ENCODE measurements at places on chromosomes 7 and 10. TPM values are rescaled to one million over a fixed set of nuclear protein-coding genes. Genes with fewer than 3 reads are reported as not detected.

DNA sequence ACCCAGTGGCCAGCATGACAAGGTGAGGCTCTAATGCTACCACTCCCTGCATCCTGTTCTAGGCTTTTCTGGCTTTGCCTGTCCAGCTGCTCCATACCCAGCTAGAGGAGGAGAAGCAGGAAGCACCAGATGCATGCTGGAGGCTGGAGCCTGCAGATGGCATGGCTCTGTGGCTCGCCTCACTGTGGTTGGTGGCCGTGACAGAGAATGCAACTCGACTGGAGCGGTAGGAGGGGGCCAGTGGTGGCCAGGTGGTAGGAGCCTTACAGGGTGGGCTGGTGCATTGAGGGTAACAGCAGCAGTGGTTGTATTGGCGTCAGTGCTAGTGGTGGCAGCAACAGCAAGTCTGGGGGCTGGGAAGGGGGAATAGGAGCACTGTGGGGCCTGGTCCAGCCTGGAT lies 128.6 kb downstream of the ZNF248 start:
- DNase-seq = no peak

DNA sequence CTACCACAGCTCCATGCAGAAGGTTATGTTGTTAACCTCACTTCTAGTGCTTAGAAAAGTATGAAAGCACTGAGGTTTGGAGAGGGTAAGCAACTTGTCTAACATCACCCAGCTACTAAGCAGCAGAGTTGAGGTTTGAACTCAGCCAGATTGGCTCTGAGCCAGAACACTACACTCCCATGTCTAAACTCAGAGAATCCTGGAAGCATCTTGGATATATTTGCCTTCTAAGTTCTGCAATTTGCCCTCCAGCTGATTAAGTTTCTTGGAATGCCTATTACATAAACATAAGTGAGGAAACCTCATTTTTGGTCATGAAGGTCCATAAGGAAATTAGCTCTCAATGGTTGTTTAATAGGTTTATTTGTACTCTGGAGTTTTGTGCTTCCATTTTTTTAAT lies 78.1 kb upstream of the PHYHIPL start:
- DNase-seq = no peak

DNA sequence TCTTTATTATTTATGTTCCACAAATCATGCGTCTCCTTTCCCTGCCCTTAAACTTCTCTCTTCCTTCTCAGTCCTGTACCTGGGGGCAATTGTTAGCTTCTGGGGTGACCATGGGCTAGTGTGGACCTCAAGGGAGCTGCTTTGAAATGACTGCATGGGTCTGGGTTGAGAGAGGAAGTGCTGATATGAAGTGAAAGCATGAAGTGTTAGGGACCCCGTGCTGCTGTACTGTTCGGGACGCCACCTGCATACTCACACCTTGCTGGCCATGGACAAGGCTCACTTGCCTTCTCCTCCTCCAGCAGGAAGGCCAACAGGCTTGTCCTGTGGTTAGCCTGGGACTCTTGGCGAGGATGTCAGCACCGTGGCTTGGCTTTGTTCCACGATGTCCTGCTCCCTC lies 56.7 kb downstream of the MTPN start:
- no peak for DNase-seq

GRCh38 chr10:70222340-70222794 lies 10.9 kb downstream of the PPA1 start:
- no peak for DNase-seq

- peak; percentile 78 for DNase-seq
Measured at GRCh38 chr10:85916994-85917573, 449.5 kb downstream of the GRID1 start.

DNA sequence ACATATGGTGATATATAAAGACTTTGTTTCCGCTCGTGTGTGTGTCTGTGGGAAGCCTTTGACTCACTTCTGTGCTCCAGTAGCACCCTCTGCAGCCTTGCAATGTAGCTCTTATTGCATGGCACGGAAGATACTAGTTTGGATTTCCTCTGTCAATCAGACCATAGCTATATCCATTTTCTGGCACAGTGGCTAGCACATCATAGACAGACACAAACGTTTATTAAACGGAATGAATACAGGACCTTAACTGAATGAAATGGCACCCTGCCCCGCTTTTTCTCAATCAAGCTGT lies 124.0 kb upstream of the PTPN20 start:
- DNase-seq = peak; percentile 18

DNA sequence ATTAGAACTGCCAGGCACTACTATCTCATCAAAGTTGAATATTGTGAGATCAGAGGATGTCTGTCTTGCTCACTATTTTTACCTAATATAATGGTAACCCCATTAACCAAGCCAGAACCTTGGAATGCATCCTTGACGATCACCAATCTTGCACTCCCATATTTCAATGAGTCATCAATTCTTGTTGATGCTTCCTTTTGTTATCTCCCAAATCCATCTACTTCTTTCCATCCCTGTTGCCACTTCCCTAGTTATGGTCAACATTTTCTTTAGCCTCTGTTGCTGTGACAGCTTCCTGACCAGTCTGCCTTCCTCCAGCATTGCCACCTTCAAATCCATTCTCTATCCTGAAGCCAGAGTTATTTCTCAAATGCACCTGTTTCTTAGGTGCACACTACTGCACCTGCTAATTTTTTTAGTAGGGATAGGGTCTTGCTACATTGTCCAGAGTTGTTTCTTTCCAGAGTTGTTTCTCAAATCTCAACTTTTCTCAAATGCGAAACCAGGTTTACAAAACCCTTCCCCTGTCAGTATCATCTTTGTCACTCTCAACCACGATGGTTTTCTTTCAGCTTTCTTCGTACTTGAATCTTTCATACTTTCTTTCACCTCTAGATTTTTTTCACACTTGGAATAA lies 15.7 kb downstream of the ITGA8 start:
- no peak for DNase-seq

Gene OR9A2
- 2.6 TPM for total RNA-seq

DNA sequence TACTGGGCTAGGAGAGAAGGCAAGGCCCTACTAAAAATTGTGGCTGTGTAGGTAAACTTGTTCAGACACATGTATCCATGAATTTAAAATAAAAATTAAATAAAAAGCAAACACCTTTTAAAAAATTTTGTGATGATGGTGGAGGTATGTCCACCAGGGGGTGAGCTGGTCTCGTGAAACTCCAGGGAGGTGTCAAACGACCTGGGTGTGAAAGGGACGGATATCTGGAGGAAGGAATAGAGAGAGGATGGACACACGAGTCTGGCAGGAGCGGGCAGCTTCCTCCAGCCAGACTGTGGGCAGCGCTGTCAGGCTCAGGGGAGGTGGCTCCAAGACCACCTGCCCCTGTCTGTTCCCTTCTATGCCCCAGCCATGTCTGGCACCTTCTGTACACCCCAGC lies 34.8 kb upstream of the DMBT1 start:
- DNase-seq = no peak

DNA sequence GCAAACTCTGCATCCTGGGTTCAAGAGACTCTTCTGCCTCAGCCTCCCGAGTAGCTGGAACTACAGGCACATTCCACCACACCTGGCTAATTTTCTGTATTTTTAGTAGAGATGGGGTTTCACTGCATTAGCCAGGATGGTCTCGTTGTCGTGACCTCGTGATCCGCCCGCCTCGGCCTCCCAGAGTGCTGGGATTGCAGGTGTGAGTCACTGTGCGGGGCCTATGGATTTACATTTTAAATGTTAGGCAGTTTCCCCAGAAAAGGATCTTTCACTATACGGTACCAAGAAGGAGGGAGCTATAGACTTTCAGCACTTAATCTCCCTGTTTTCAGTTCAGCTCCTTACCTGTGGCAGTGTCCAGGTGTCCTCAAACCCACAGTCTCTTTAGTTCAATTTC lies 50.8 kb downstream of the SIRT1 start:
- no peak for DNase-seq

Gene LRIT1
- total RNA-seq = not detected

Gene DLX5
- total RNA-seq = not detected

DNA sequence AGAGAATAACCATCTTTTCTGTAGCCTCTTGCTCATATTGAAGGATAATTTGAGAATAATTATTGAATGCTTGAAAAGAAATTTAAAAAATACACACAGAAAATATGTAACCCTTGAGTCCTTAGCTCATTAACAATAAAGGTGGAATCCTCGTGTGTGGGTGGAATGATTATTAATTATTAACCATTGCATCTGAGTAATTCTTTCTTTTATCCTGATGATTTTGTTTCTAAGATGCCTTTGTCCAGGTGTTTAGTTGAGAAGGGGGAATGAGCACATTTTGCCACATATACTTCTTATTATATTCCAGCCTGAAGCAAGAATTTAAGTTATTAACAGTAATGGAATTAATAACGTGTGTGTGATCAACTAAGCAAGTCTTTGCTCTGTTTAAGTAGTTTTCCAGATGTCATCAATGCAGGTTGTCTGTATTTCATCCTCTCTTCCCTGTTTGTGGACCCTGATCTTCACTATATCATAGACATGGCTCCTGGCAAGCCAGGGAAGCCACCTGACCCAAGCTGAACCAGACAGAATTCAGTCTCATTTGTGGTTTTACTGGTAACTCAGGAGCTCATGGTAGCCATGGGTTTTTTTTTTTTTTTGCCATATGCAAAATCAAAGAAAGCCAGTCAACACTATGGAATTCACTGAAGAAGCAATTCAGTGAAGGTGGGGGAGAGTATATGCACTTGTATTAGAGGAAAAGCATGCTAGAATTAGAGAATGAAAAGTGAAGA lies 144.3 kb downstream of the KIF20B start:
- no peak for DNase-seq

DNA sequence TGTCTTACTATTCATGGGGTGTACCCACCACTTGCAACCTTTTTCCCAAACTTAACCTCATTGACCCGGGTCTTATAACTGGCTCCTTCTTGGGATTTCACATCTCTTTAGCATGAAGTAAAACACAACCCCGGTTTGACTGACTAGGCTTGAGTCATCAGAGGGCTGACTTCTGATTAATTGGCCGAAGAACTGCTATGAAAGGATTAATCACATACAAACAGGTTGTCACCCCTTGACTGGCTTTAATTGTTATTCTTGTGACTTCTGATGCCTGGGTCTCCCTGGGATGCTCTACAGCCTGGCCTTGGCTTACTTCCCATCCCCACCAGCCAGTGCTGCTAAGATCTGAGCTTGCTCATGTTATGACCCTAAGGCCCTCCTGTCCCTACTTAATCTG lies 8.8 kb upstream of the CRPPA start:
- DNase-seq = no peak

DNA sequence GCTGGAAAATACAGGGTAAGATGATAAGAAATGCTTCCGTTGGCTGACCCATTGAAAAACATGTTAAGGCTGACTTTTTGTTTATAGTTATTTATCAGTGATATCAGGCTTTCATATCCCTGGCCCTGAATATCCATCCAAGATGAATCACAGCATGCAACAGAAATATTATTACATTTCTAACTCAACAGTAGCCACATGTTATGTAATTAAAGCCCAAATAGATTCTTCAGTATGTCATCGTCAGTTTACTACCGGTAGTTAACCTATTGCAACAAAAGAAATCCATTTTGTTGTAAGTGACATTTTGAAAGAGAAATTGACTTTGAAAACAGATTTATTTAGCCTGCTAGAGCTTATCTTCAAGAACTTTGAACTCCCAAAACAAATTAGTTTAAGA lies 354.1 kb upstream of the CELF2 start:
- no peak for DNase-seq

DNA sequence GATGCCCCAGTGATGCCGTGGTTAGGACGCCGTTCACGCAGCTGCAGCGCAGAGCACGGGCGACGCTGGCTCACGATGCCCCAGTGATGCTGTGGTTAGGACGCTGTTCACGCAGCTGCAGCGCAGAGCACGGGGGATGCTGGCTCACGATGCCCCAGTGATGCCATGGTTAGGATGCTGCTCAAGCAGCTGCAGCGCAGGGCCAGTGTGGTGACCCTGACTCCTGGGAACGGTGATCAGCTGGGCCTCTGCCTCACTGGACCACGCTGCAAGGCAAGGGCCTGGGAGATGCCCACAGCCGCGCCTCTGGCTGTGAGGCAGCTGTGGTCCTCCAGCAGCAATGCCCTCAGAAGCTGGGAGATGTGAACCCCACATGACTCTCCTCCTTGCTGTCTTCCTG lies 280.6 kb downstream of the DNAJB6 start:
- no peak for DNase-seq

- DNase-seq = no peak
Measured at GRCh38 chr10:132385721-132386418, 11.1 kb upstream of the PWWP2B start.

Gene TMEM254
- total RNA-seq = 12.5 TPM

Gene ERVW-1
- not detected for total RNA-seq

Gene CCL24
- total RNA-seq = not detected

Gene CDHR1
- 9.3 TPM for total RNA-seq

- DNase-seq = peak; percentile 11
Measured at GRCh38 chr10:128150045-128150493, 23.8 kb upstream of the MKI67 start.

Gene PNPLA8
- total RNA-seq = 49.3 TPM

- no peak for DNase-seq
Measured at GRCh38 chr10:105611244-105611798, 970.2 kb downstream of the SORCS3 start.

GRCh38 chr7:116497708-116498107 lies 1.8 kb upstream of the CAV2 start:
- DNase-seq = no peak

Gene HSPA12A
- total RNA-seq = 63.1 TPM

Gene CPEB3
- total RNA-seq = 23.4 TPM

Gene TMEM176B
- 4.3 TPM for total RNA-seq

DNA sequence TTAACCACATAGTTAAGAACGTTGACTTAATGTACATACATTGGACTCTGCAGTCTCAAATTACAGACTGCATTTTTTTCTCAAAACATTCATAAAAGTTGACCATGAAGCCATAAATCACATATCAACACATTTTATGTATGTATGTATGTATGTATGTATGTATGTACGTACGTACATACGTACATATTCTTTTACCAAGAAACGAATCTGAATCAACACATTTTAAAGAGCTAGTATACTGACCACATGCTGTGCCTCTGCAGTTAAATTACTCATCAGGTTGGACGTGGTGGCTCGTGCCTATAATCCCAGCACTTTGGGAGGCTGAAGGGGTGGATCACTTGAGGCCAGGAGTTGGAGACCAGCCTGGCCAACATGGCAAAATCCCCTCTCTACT lies 105.8 kb downstream of the GPR158 start:
- DNase-seq = no peak

- peak; percentile 8 for DNase-seq
Measured at GRCh38 chr10:67075491-67075971, 149.7 kb downstream of the LRRTM3 start.

Gene PLAU
- 1.00 TPM for total RNA-seq

Gene SPDYE9
- total RNA-seq = not detected

Gene HECTD2
- 89.1 TPM for total RNA-seq

Gene CDH23
- total RNA-seq = 4.5 TPM

- DNase-seq = peak; percentile 84
Measured at GRCh38 chr7:55415173-55415778, 50.1 kb downstream of the LANCL2 start.

DNA sequence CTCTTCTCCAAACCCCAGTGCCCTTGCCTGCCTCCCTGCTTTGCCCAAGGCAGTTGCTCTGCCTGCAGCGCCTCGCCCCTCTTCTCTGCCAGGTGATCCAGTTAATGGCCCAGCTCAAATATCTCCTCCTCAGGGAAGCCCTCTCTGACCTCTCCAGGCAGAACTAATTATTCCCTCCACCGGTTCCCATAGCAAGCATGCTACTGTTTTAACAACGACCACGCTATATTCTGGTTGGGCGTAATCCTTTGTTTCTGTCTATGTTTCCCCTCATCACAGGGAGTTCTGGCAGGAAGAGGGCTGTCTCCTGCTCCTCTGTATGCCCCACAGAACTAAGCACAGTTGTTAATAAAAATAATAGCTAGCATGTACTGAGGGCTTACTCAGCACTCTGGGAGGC lies 36.8 kb upstream of the R3HCC1L start:
- no peak for DNase-seq

- DNase-seq = peak; percentile 26
Measured at GRCh38 chr10:11328264-11329061, 283.0 kb downstream of the USP6NL start.
